Skin of body (tissue), 3 donors: ENCODE measurements at places on chromosomes 2 and 18. TPM values are rescaled to one million over a fixed set of nuclear protein-coding genes. Genes with fewer than 3 reads are reported as not detected.
A peak's percentile ranks its signal among the peaks of the same experiment; 100 is the strongest.

GRCh38 chr2:176561706-176562105 is 292.5 kb downstream of the MTX2 start:
- DNase-seq = no peak

- no peak for DNase-seq
Measured at GRCh38 chr2:60498816-60499429, 54.5 kb downstream of the BCL11A start.

DNA sequence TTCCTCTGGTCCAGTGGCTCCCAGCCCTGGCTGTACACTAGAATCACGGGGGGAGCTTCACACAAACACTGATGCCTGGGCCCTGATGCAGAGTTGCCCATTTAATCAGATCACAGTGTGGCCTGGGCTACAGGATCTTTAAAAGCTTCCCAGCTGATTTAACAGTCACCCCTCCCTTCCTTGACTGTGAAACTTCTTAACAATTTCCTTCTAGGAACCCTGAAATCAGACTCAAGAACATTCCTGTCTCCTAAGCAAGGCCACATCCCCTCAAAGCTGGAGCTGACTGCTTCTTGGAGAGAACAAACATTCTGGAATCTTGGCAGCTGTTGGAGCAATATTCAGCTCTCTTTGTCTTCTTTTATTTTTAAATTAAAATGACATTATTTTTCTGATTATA is 88.7 kb downstream of the ADD2 start:
- peak; percentile 30 for DNase-seq

Gene PLA2R1
- total RNA-seq = 11.3 TPM

Gene CHRNA1
- total RNA-seq = 4.2 TPM

Gene FLACC1
- 2.9 TPM for total RNA-seq

Gene SLC14A1
- total RNA-seq = 11.9 TPM

Gene IKZF2
- total RNA-seq = 4.4 TPM

Gene SERPINB3
- total RNA-seq = 49.5 TPM

Gene POMC
- total RNA-seq = 3.6 TPM

DNA sequence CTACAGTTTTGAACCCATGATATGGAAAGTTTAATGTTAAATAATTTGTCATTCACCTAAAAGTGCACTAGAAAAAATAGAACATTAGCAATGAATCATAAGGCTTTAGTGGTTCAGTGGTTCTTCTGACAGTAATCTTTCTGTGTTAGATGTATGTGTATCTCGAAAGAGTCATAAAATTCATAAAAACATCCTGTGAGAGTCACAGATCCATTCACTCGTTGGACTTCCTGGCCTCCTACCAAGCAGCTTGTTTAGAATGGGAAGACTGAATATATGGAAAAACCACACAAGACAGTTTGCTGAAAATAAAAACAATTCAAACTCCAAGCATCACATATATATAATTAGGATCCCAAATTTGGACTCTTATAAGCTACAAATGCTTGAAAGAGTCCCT is 34.8 kb downstream of the ADNP2 start:
- no peak for DNase-seq

Gene GPR75
- total RNA-seq = 2.3 TPM
